ENCODE measurements at places on chromosomes 5 and 9.

- no peak for DNase-seq
Observed at GRCh38 chr5:37918424-37918823, 78.6 kb upstream of the GDNF start.

DNA sequence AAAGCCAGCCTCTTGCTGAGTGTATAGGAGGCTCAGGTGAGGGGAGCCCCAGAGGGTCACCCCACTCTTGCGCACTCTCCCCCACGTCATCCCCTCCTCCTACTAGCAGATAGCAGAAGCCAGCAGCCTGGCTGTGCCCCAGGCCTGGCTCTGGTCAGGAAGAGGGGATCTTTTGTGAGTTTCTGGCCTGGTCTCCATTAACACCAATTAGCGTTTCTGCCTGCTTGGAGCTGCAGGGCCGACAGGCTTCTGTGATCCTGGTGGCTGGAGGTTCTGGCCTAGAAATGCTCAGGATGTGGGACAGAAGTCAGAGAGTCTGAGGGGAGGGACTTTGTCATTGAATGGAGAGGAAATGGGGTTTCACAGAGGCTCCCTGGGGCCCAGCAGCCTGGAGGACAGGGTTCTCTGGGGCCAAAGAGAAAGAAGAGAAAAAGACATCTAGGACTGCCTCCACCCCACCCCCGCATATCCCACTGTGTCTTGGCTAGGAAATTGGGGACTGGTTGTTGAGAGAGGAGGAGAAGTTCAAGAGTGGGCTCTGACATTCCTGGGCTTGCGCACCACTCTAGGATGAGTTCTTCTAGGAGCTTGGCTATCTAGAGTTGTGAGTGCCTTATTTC, 47.5 kb upstream of the ARAP3 start:
- no peak for DNase-seq

GRCh38 chr5:68562308-68562707, 346.8 kb downstream of the PIK3R1 start:
- DNase-seq = peak; percentile 5

DNA sequence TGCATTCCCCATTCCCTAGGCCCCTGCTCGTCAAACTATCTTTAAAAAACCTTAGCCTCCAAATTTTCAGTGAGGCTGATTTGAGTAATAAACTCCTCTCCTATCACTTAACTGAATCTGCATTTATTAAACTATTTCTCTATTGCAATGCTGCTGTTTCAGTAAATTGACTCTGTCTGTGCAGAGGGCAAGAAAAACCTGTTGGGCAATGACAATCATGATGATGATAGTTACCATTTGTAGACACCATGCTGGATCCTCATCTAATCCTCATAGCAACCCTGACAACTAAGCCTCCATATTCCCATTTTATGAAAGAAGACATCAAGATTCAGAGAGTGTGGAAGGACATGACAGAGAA, 212.9 kb downstream of the TRIM32 start:
- DNase-seq = no peak

DNA sequence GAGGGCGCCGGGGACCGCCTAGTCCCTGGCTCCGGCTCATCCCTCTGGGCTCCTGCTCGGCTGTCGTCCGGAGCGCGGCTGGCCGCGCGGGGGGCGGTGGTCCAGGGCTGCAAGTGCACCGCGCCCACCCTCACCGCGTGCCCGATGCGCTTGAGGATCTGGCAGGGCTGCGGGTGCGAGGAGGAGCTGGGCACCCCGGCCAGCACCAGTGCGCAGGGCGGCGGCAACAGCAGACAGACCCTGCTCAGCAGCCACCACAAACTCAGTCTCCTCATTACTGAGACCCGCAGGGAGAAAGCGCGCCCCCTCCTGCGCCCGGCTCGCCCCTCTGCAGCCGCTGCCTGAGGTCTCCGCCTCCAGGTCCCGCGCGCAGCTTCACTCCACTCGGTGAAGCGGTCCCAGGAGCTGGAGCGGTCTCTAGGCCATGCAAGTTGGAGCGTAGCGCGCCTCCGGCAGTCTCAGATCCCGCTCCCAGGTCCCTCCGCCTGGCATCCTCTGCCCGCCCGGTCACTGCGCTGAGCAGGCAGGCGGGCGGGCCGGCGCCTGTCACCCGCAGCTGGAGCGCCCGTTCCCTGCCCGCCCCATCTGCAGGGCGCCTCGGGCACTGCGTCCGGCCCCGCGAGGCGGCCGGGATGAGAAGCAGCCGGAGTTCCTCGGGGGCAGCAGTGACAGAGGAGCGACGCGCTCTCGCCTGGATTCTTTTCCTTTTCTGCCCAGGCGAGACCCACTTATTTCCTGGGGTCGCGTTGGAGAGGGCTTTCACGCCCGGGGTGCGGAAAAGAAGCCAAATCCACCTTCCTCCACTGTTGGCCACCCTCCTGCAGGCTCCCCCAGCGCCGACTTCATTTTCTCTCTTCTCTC, 512 bp downstream of the GRIN3A start:
- peak; percentile 11 for DNase-seq

GRCh38 chr5:169020102-169020501, 280.8 kb downstream of the SLIT3 start:
- DNase-seq = peak; percentile 4

- peak; percentile 52 for DNase-seq
Observed at GRCh38 chr9:98410185-98410697, 154.8 kb upstream of the TBC1D2 start.

DNA sequence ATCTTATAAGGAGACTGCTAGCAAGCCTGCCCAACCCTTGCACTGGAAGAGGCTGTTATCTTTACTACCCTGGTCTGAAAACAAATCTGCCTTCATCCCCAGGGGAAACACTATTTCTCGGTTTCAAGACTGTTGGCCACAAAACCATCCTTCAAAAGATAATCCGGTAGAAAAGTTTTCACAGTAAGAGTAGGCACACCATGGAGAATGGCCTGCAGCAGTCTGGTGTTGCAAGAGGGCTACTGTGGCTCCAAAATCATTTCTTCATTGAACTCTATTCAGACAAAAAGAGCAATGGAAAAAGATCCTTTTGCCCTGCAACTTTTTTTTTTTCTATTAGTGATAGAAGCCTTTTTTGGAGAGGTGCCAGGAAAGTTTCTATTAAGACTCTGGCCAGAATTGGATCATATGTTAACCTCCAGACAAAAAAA, 163.9 kb downstream of the ARHGEF28 start:
- DNase-seq = peak; percentile 27

- peak; percentile 79 for DNase-seq
Observed at GRCh38 chr9:100281066-100281465, 71.7 kb downstream of the TEX10 start.

DNA sequence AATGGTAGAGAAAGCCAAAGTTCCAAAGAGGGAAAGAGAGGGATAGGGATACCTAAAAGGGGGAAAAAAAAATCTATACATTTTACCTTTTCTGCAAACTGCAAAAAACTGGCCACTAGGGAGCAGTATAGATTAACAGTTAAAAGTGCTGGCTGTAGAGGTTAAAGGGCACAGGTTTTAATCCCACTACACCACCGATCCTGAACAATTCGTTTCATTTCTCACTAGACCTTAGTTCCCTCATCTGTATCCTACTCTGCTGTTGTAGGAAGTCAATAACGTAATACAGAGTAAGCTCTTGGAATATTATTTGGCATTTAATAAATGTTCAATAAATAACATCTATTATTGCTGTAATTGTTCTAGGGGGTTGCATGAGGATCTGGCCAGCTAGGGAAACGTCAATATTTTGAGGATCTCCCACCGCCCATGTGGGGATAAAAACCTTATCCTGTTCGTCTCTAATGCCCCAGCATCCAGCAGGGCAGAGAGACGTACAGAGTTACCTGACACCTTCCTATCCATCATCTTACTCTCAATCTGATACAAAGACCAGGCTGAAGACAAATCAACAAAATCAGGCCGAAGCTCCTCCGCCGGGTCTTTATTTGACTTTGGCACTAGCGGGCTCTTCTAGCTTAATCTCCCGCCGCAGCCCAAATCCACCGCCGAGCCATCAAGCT, 757 bp downstream of the CDC26 start:
- DNase-seq = peak; percentile 82

DNA sequence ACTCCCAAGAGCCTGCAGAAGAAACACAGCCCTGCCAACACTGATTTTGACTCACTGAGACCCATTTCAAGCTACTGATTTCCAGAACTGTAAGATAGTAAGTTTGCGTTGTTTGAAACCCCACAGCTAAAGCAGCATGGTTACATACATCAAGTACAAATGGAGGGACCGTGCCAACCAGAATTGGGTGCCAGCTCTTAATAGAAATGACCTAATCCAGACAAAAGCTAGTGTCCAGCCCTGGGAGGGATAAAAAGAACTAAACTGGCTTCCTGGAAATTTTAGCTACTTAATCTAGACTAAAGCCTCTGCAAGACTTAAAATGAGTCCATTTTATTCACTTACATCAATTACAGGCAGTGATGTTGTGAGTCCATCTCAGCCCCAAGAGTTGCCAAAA, 122.6 kb downstream of the ADAMTS12 start:
- DNase-seq = no peak

- DNase-seq = no peak
Observed at GRCh38 chr9:79735023-79735779, 163.4 kb downstream of the TLE4 start.

- no peak for DNase-seq
Observed at GRCh38 chr5:179111267-179112207, 51.4 kb downstream of the ZNF354C start.

DNA sequence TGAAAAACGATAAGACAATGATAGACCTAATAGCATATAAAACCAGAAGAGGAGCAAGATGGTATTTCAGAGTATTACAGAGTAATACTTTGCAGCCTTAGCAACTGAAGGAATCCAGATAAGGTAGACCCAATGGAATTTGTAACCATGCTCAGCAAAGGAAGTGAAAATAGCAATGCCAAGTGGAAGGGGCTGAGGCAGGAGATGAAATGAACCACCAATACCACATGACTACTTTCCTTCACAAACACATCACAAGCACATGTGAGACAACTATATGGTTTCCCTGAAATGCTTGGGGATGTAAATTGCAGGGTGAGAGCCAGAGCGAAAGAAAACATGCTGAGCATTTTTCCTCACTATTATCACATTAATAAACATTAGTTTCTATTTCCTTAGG, 79.8 kb upstream of the MELK start:
- no peak for DNase-seq

- DNase-seq = peak; percentile 17
Observed at GRCh38 chr9:87422999-87423398, 74.7 kb upstream of the DAPK1 start.

- DNase-seq = no peak
Observed at GRCh38 chr5:3392306-3392939, 203.2 kb upstream of the IRX1 start.

DNA sequence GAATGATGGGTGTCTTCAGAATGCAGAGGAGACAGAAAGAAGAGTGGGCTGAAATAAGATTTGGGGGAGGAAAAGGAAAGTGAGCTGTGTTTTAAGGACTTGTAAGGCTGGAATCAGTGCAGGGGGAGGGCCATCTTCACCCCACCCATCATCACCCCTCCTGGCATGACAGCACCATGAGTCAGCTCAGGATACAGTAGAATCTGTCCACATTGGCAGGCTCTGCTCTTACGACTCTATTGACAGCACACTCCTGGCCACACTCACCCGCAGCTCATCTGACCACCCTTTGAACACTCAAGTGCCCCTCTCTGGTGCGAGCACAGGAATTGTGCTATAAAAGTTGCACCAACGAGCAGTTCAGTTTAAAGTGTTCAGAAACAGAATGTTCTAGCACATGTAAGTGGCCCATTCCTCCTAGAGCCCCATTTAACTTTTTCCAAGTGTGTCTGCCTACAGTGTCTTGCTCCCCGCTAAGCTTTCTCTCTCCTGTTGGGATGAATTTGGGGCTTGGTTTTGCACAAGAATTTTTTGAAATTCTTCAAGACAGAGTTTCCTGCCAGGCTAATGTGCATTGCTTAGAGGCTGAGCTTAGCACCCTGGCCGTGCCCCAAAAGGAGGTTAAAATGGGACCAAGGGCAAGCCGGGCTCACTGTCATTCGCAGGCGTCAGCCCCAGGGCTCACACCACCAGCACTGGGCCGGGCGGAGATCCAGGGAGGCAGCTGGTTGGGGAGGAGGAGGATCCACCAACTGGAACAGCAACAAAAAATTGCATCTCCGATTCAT, 12.0 kb downstream of the ADRA1B start:
- DNase-seq = no peak

- DNase-seq = no peak
Observed at GRCh38 chr5:905139-905642, 12.5 kb downstream of the TRIP13 start.

- DNase-seq = no peak
Observed at GRCh38 chr5:105956456-105957196, 1714.1 kb downstream of the EFNA5 start.

- no peak for DNase-seq
Observed at GRCh38 chr5:139760066-139761056, 35.2 kb upstream of the PSD2 start.

DNA sequence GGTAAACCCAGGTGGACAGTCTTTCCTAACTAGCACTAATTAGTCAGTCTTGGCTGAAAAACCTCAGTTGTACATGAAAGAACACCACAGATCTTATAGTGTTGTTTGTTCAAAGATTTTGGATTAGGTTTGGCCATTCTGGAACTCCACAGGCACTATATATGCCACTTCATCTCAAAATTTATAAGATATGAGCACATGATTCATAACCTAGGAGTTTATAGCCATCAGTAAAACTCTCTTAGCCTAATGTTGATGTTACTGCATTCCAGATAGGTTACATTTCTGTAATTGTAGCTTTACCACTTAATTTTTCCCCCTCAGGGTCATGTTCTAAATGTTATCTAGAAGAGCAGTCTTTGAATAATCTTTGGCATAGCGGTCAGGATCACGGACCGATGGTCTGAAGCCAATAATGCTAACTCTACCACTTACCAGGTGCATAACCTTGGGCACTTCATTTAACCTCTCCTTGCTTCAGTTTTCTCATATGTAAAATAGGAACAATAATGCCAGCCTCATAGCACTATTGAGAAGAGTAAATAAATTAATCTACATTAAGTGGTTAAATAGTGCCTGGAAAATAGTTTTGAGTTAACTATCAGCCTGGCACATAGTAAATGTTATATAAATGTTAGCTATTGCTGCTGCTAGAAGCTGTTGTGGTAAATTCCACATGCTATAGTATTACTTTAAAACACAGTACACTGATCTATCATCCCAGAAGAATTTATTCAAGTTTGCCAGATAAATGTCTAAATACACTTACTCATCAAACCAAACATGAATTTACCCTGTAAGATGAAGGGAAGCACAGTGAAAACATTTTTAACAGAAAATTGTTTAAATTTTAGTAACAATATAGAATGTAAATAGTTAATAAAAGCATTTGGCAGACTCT, 743.9 kb downstream of the NR2F1-AS1 start:
- DNase-seq = no peak

- no peak for DNase-seq
Observed at GRCh38 chr5:114361724-114362196, at the start of gene KCNN2. Gene KCNN2 (plus strand): TSS chr5:114362070. CDS start chr5:114362140, 70 bp downstream.

GRCh38 chr9:17580119-17580518, 1.3 kb downstream of the SH3GL2 start:
- DNase-seq = no peak

DNA sequence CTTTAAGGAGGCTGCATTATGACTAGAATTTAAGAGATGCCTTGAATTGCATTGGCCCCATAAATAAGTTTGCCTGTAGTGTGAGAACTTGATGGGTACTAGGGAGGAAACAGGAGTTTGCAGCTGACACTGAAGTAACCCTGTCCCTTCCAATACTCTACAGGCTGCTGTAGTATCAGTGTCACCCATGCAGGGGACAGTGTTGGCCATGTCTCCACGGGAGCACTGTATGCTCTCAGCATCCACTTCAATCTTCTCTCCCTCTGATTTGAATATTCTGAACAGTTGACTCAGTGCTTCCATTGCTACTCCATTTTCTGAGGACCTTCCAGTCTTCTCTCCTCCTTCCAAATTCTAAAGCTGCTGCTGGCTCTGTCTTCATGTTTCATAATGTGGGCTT, 11.4 kb upstream of the IFNA14 start:
- no peak for DNase-seq
